G401 (cell line): ENCODE measurements at places on chromosomes 6 and 20. TPM values are rescaled to one million over a fixed set of nuclear protein-coding genes. Genes with fewer than 3 reads are reported as not detected.
A peak's percentile ranks its signal among the peaks of the same experiment; 100 is the strongest.

The BCAS4 gene
- 20.7 and 32.2 TPM in 2 replicates for total RNA-seq

DNA sequence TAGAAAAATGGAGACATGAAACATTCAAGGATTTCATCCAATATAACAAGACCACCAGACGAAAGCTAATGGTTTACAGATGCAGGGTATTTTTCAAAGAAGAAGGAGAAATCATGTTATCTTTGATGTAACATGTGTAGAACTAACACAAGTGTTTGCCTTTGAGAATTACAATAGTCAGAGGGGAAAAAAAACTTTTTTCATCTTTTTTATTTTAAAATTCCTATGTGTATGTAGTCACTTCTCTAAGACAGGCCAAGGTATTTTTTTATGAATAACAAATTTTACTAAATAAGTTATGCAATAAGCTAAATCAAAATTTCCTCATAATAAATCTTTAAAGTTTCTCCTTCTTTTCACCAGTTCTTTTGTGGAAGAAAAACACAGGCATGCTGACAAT is 161.4 kb downstream of the PDE7B start:
- DNase-seq, result no peak

GRCh38 chr6:131038597-131039344 is 24.3 kb downstream of the EPB41L2 start:
- no peak for DNase-seq

The BANF2 gene
- not detected in 2 replicates for total RNA-seq

The MCHR2 gene
- not detected in 2 replicates for total RNA-seq

The NMBR gene
- not detected in 2 replicates for total RNA-seq

The NOTCH4 gene
- total RNA-seq, result 0.27 and 0.62 TPM in 2 replicates

The UBE2C gene
- 75.4 and 83.0 TPM in 2 replicates for total RNA-seq

DNA sequence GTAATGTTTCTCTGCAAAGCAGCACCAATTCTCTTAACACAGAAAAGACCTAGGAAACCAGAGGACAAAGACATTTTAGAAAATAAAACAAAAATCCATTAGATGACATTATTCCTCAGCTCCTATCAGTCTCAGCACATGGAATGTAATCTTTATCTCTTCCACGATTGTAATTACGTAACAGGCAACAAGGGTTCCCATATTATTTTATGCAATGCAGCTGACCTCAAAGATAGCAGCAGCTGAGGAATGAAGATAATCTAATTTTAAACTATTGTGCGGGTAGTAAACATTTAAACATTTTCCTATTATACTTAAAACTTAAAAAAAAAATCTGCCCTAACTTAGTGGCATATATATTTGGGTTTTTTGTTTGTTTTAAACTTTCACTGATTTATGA is 33.0 kb upstream of the PTCHD4 start:
- DNase-seq, result no peak

DNA sequence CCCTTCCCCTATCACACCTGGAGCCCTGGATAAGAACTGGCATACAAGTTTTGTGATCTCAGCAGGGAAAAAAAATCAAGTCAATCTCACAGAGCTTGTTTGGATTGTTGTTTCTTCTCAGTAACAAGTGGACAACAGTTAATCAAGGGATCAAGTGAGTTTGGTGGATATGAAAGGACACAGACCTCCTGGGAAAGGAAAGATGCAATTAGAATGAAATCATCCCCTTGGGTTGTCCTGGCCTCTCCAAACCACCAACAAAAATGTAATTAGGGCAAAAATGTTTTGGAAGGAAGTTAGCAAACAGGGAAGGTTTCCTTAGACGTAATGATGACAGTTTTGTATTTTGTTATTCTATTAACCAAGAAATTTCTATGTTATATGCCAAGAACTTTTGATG is 99.1 kb upstream of the PRDM1 start:
- DNase-seq, result no peak

The DDAH2 gene
- total RNA-seq, result 141 and 183 TPM in 2 replicates

DNA sequence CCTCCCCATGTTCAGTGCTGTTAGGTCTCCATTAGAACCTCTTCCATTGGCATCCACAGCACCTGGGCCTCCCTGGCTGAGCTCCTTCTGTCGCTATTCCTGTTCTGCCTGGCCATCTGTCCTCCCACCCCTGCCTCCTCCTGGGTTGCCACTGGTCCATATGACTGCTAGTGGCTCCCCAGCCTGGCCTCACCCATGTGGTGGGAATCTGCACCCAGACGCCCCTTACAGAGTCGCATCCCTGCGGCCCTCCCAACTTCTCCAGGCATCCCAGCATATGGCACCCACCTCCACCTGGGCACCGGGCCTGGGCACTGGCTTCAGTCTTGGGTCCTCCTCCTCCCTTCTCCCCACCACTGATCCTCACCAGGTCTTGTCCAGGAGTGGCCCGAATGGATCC is 7.7 kb downstream of the CDC25B start:
- peak; percentile 76 for DNase-seq

- no peak for DNase-seq
Observed at GRCh38 chr6:105492706-105493673, 90.1 kb upstream of the PREP start.

DNA sequence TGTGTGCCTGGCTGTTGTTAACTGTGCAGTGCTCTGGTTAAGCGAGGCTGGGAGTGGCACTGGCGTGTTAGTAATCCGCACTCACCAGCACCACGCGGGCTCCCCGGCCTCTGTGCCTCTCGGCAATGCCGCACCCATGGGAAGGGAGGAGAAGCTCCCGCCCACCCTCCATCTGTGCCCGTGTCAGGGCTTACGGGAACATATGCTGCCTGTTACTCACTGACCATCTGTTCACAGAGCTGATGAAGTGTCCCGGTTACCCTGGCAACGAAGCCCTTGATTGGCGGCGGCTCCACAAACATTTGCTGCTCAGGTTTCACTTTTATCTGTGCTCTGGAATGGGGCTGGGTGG is 114.7 kb downstream of the PSMB1 start:
- peak; percentile 99 for DNase-seq

The BNIP5 gene
- total RNA-seq, result not detected in 2 replicates

GRCh38 chr6:13096084-13096483 is 232.3 kb downstream of the TBC1D7 start:
- DNase-seq, result no peak
